Omental fat pad (tissue), 4 donors: ENCODE measurements at places on chromosomes 16 and 17. TPM values are rescaled to one million over a fixed set of nuclear protein-coding genes. Genes with fewer than 3 reads are reported as not detected.

Gene CFAP97D1
- total RNA-seq = not detected

Gene GFAP
- total RNA-seq = 4.1 TPM

DNA sequence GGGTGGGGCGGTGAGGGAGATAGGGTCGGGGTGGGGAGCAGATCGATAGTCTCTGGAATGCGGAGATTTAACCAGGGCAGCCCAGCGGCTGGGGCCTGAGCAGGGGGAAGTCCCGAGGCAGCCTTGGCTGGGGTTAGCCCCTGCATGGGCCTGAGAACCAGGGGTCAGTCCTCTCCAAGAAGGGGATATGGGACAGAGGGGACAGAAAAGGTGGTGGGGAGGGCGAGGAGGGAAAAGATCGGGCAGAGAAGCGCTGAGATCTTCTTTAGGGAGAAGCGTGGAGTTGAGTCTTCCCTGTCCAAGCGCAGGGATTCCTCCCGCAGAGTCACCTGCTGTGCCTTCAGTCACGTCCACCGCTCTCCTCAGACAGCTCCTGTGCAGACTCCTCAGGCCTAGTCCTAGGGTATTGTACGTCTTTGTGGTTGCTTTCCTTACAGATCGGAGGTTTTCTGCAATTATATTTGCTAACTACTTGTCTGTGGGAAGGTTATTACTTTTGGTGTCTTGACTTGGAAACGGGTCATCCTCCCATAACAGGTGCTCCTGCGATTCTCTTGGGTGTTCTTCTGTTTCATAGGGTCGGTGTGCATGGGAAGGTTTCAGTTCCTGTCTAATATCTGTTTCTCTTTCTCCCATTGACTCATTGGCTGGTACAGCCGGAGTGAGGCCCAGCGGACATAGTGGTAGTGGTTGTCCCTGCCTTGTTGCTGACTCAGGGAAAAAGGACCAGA lies 952 bp downstream of the CD300A start:
- no peak for DNase-seq

- DNase-seq = no peak
Observed at GRCh38 chr16:6603780-6604325, 728.8 kb upstream of the RBFOX1 start.
